ENCODE measurements at places on chromosomes 12 and 14. TPM values are rescaled to one million over a fixed set of nuclear protein-coding genes. Genes with fewer than 3 reads are reported as not detected.

DNA sequence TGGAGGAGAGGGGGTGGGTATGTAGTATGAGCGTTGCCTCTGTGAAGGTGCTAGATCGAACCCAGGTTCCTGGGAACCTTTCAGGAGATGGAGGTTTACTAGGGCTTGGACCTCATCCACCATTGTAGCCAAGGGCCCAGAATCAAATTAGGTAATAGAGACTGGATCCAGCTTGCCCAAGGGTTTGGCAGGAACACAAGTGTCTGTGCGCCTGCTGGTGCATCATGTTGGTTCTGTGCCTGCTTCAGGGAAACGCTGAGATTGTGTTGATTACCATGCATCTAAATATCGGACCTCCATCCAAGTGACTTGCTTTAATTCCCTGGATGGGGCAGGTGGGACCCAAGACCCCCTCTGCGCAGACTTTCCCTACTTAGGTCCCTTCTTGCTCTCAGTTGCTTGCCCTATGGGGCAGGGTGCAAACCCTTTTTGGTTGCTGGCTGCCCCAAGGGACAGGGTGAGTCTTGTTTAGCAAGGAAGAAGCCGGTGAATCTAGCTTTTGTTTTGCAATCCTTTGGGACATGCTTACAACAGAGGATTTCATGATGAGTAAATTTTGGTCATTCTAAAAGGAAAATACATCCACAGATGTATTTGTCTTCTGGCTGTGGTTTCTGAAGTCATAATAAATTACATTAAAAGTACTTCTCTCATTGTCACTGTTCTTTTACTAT, 189.8 kb upstream of the PRICKLE1 start:
- H3K4me1 ChIP-seq: no peaks in the 10 kb centered on the region
- DNase-seq: no peak
- H3K4me3 ChIP-seq: no peak overlapping the region
- no peak overlapping the region for H3K27ac ChIP-seq
- no peaks in the 10 kb centered on the region for H3K36me3 ChIP-seq
- H3K27me3 ChIP-seq: no peaks in the 10 kb centered on the region

DNA sequence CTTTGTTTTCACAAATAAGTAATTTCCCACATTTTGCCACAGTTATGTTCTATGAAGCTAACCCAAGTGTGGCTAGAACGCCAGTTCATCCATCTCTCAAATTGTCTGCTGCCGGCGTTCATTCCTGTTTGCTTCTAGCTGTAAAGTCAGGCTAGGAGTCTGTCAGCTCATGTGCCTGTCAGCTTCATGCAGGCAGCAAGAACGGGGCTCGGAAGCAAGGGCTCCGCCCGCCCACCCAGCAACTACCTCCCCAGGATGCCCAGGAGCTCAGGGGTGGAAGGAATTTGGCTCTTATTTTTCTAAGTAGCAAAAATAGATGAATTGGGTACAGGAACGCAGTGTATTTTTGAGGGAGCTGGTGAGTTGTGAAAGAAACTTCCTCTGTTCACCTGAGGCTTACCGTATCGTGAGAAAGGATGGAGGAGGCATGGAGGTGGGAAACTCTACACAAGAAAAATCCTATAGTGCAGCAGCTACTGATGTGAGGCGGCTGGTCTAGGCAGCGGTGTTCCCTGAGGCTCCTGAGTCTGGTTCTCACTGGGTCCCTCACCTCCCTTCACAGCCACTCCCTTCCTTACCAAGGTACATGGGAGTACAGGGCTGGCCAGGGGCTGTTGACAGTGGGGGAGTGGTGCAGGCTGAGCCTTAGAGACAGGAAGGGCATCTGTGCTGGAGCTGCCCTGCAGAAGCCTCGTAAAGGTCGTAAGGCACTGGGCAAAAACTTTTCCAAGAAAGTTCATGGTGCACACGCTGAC, 54.5 kb upstream of the AMN start:
- no peak overlapping the region for H3K27ac ChIP-seq
- no peaks in the 10 kb centered on the region for H3K27me3 ChIP-seq
- H3K36me3 ChIP-seq: peaks cover 52% of the 10 kb centered on the region
- no peak overlapping the region for H3K4me3 ChIP-seq

The SLC2A14 gene
- 0.52 TPM for total RNA-seq

DNA sequence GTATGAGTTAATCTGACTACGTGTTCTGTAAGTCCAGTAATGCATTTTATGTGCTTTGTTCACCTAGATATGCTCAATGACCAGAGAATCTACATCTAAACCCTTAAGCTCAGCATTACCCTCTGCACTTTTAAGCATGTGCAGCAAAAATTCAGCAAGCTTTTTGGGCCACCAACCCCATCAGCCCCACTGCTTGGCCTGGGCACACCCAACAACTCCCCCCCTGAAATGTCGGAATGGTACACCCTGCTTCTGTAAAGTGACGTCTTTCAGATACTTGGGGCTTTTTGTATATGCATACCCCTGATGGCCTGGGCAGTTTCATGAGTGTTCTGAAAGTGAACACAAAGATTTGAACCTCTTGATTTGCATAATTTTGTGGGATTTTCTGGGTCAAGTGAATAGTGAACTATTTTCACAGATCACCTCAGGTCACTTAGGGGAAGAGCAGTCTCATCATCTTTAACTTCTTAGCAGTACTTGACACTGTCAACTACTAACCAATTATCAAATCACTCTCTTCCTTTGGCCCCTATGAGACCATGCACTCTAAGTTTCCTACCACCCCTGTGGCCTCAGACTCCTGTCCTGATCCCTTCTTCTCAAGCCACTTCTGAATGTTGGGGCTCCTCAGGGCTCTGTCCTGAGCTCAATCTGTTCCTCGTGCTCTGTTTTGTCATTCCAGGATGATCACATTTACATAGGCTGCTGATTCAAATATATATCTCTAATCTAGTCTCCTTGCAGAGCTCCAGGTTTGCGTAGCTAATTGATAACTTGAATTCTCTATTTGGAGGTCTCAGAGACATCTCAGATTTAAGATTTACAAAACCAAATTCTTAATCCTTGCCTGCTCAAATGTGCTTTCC, 36.3 kb upstream of the PPM1A start:
- H3K4me1 ChIP-seq: no peaks in the 10 kb centered on the region
- peaks cover 2% of the 10 kb centered on the region for H3K27me3 ChIP-seq
- no peaks in the 10 kb centered on the region for H3K36me3 ChIP-seq

The LBHD2 gene
- not detected for total RNA-seq

Measured in CD4-positive, alpha-beta T cell (primary cell).